A549 (cell line): ENCODE measurements at places on chromosomes 12 and 14.

- no peak for DNase-seq
Observed at GRCh38 chr14:22593189-22593588, 4.2 kb upstream of the DAD1 start.

DNA sequence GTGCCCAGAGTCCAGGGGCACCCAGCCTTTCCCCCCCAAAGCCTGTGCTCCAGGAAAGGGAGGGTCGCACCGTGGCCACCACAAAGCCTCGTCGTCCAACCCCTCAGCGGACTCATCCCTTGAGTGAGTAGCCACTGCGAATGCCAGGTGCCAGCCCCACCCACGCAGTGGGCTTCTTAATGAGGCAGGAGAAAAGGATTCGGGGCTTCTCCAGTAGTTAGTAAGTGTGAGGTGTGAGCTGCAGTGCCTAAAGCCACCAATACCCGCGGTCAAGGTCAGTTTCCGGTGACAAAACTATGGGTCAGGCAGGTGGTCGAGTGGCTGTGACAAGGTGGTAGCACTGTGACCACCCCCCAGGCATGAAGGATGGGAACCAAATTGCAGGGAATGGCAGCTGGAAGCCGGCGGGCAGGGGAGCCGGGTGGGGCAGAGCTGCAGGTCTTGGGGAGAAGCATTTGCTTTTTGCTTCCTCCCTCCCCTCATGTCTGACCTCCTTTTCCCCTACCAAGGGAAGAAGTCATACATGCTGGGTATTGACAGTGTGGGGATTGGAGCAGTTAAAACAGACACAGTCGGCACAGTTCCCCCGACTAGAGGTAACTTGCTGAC is 8.0 kb downstream of the RAN start:
- DNase-seq = peak; percentile 18

GRCh38 chr14:30673071-30673470 is 51.0 kb downstream of the SCFD1 start:
- DNase-seq = no peak

GRCh38 chr12:115176741-115177400 is 492.9 kb upstream of the TBX3 start:
- DNase-seq = no peak

DNA sequence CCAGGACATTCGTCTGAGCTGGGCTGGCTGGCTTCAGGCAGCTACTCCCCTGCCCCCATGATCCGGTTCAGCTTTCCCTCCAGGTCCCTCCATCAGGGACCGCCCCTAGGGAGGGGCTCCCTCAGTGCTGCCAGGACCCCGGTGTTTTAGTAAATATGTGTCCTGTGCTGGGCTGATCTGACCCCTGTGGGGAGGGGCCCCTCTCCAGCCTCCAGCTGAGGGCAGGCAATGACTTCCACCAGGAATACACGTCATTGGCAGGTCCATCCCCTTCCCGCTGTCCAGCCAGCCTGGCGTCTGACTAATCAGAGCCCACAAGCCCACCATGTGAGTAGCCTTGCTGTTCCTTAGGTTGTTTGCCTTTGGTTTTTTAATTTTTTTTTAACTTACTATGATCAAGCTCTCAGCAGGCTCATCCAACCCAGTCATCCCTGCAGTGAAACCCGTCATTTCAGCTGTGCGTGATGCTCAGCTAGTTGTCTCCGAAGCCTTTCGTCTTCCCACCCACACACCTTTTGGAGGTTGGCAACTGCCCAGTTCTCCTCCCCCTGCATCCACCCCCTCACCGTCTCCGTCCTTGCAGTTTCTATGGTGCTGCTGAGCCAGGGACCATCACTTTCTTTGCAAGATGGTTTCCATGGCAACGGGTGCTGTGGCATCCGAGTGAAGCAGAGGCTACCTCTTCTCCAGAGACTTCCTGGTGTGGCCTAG is 16.0 kb upstream of the SERPINA4 start:
- DNase-seq = no peak

DNA sequence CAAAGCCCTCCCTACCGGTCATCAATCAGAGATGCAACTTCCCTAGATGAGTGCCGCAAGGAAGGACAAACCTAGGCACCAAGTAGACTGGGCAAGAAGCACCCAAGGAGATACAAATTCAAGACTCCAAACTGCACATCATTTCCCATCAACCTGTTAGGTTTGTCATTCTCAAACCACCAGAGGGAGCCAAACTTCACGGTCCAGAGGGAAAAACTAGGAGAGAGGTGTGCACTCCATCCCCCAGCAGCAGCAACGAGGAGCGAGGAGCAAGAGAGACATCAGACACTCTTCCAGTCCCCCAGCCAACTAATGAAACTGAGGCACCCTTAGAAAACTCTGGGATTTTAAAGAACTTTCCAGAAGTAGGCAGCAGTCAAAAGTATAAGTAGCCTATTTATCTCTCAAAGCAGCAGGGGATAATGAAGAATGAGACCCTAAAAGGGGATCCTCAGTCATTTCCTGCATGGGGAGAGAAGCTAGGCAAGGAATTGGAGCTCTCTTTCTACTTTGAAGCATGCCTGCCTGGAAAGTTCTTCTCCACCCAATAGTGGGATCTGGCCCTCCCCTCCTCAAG is 37.0 kb upstream of the NT5DC3 start:
- peak; percentile 82 for DNase-seq

DNA sequence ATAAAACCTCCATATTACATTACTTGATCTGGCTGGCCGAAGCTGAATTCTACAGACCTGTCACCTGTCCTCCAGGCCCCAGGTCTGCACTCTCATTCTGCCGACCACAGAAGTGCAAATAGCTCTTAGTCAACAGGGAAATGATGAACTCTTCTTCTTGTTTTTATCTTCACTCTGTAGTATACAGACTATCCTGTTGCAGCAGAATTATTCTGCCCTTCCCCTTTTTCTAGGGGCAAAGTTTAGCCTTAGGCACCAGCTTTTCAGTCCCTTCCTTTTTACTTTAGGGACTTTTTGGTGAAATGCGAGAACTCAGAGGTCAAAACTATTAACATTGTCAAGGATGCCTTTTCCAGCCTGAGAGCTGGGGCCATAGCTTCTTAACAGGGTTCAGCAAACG is 229.6 kb upstream of the EGLN3 start:
- DNase-seq = no peak

DNA sequence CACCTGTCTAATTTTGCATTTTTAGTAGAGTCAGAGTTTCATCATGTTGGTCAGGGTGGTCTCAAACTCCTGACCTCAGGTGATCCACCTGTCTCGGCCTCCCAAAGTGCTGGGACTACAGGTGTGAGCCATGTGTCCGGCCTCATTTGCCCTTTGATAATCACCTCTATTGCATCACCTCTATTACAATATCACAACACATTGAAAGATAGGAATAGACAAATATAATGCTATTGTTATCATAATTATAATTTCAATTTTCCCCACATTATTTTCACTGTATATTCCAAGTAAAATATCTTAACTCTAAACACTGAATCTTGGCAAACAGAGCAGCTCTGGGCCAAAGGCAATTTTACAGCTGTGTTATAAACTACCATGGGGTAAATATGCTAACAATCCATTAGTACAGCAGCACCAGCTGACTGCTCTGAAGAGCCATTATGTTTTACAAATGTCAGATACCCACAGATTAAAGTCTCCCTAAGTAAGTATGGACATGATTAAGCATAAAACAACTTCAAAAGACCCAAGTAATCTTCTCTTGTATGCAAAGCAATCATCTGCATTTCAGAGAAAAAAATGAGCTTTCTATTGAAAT is 173.2 kb downstream of the MED13L start:
- DNase-seq = no peak

- peak; percentile 75 for DNase-seq
Observed at GRCh38 chr12:9064201-9064814, 51.4 kb downstream of the A2M start.

- DNase-seq = peak; percentile 62
Observed at GRCh38 chr12:6451348-6452244, at the start of gene TAPBPL. TAPBPL (plus strand) TSS chr12:6452042; CDS start chr12:6452249, 207 bp downstream.

GRCh38 chr12:95608252-95609033 is 57.2 kb upstream of the USP44 start:
- peak; percentile 74 for DNase-seq

GRCh38 chr12:93426412-93426805 is 15.3 kb downstream of the UBE2N start:
- DNase-seq = no peak

- peak; percentile 98 for DNase-seq
Observed at GRCh38 chr14:31229638-31230572, 22.3 kb upstream of the HECTD1 start.

- DNase-seq = no peak
Observed at GRCh38 chr12:50110127-50110761, 1.8 kb upstream of the COX14 start.

GRCh38 chr14:68521961-68522509 is 270.8 kb downstream of the ZFP36L1 start:
- DNase-seq = no peak

DNA sequence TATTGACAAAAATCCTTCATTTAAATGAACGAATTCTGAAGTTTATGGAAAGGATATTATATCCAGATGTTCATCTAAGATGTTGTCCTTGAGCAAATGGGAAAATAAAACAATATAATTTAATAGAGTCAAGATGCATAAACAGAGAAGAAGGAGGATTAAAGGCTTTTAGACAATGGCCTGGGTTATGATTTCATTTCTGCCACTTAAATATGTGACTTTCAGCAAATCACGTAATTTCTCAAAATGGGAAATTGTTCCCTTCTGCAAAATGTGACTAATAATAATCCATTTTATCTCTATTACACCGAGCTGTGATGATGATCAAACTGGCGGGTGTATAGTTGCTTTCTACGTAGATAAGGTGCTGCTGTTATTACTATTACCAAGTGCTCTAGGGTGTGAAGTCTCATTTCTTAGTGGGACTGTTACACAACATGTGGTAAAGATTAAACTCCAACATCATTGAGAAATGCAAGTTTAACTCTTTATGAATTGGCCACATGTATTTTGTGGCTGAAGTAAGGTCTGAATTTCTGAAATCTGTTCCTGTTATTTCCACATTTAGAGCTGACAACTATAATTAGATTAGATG is 157.0 kb downstream of the MYRFL start:
- DNase-seq = no peak

- peak; percentile 74 for DNase-seq
Observed at GRCh38 chr12:72346363-72346944, 74.3 kb downstream of the TRHDE start.

GRCh38 chr12:65741656-65742017 is 82.6 kb upstream of the HMGA2 start:
- peak; percentile 9 for DNase-seq
